ENCODE measurements at places on chromosomes 7 and 10. TPM values are rescaled to one million over a fixed set of nuclear protein-coding genes. Genes with fewer than 3 reads are reported as not detected.

The KCNH2 gene
- 0.02 TPM for polyA plus RNA-seq

DNA sequence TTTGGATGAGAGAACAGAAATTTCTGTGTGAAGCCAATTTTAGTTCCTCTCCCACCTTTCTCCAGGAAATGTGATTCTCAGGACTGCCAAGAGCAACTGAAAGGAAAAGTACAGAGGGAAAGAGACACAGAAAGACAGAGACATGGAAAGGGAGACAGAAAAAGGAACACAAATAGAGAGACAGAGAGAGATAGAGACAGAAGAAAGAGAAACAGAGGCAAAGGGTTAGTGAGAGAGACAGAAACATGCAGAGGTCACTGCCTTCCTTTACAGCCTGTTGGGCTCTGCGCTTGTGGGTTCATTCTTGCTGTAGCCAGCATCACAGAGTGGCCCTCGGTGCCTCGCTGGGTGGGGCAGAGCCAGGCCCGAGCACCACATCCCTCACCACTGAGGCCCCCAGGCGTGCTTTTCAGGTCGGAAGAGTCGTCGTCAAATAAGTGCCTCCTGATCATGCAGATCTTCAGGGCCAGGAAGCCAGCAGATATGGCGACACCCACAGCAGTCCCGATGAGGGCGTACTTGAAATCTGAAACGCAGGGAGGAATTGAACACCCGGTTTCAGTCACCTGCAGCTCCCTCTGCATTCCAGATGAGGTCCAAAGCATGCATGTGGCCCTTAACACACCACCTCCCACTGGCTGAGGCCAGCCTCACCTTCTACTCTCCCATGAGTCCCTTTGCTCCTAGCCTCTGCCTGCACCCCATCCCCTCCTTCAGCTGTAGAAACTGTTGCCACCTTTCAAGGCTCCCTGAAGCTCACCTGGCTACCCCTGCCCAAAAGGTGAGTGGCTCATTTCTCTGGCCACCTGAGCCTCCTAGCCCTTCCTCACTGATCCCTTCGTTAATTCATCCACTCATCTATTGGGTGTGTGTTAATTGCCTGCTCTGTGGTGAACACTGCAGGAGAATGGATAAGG lies 21.4 kb downstream of the TMEM273 start:
- no peak for DNase-seq

GRCh38 chr7:118708741-118709140 lies 484.2 kb downstream of the ANKRD7 start:
- DNase-seq, result no peak

The ANXA8L1 gene
- 0.54 TPM for polyA plus RNA-seq

DNA sequence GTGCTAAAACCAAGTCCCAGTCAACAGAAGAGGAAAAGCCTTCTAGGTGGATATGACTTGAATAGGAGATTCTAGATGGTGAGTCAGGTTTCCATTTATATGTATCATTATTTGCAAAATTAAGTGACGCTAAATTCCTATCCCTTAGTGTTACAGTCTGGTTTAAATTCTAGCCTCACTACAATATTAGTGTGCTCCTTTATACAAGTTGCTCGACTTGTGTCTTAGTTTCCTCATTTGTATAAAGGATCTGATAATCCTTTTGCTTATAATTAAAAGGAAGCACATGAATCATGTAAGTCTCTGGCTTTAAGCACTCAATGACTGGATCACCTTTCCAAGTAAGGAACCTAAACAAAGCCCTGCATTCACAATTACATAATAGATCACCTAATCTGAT lies 105.7 kb downstream of the SVOPL start:
- no peak for DNase-seq

- no peak for DNase-seq
These were observed 26.1 kb downstream of the LRRC4 start for GRCh38 chr7:128005117-128005516.

- no peak for DNase-seq
These were observed 30.7 kb upstream of the INMT start for GRCh38 chr7:30721211-30721610.

DNA sequence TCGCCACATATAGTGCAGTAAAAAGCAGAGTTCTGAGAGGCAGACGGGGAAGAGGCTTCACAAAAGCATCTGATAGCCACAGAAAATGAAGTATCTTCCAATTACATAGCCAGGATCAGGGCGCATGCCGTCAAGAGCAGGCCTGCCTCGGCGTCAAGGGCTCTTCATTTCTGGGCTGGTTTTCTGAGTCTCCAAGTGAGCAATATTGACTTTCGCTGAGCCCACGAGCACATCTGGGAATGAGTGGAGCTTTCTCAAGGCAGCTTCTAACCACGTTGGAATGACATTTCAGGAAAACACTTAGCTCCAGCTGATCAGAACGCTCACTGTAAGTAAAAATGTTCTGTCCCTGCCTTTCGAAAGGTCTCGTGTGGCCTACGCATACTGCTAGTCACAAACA lies 51.9 kb downstream of the CLRN3 start:
- DNase-seq, result no peak

The OPN1SW gene
- polyA plus RNA-seq, result not detected

The C7orf33 gene
- polyA plus RNA-seq, result not detected

DNA sequence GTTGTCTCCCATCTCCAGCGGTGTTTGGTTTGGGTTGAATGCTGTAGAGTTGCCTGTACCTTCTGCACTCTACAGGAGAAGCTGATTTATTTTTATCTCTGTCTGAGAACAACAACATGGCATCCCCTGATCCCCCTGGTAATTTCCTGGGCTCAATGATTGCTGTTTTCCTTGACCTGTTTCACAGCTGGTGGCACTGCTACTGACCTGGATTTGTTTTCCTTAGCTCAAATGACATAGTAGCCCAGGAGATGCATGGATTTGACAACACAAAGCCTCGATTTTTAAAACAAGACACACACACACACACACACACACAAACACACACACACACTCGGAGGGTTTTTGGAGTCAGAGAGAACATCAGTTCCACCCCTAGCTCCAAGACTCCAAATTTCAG lies 301.6 kb downstream of the NRG3 start:
- DNase-seq, result no peak

GRCh38 chr10:131638880-131639278 lies 261.9 kb upstream of the PPP2R2D start:
- no peak for DNase-seq

The MCM10 gene
- 3.3 TPM for polyA plus RNA-seq

The AMPH gene
- 1.6 TPM for polyA plus RNA-seq

DNA sequence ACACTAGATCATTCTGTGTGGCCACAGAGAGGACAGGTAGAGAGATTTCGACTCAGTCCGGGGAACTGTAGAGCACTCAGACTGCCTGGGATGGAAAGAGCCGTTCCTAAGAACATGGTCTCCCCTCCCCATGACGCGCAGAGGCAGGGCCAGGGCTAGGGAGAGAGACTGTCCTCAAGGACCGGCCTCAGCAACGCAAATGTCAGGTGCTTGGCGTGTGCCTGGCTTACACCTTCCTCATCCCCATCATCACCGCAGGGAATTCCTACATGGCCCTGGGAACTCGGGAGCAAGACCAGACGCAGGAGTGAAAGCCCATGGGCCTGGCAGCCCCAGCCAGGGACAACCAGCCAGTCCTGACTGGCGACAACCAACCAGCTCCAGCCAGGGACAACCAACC lies 55.6 kb downstream of the PROSER2 start:
- no peak for DNase-seq

The ZNF655 gene
- 47.2 TPM for polyA plus RNA-seq

The OLAH gene
- polyA plus RNA-seq, result 0.15 TPM

DNA sequence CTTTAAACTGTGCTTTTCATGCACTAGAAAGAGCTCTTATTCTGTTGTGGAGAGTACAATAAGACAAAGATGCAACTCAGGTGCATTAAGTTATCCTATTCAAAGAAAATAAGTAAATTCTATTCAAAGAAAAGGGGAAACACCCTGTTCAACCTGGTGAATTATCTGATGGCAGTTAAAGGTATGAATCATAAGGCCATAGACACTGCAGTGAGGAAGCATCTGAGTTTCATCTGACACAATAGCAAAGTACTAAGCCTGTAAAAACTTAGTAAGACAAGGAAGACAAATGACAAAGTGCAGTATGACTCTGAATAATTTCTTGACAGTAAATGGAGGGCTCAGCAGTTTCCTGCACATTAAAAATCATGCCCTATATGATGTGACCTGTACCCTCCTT lies 91.0 kb upstream of the LRRTM3 start:
- DNase-seq, result no peak

- peak; percentile 19 for DNase-seq
These were observed 1126.4 kb upstream of the GHITM start for GRCh38 chr10:83012866-83013265.

DNA sequence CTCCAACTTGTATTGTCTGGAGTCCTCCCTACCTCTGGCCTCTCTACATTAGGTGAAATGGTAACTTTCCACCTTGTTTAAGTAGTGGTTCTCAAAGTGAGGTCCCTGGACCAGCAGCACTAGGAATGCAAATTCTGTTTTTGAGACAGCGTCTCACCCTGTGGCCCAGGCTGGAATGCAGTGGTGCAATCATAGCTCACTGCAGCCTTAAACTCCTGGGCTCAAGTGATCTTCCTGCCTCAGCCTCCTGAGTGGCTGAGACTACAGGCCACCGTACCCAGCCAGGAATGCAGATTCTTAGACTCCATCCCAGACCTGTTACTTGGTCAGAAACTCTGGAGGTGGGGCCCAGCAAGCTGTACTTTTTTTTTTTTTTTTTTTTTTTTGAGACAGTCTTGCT lies 6.8 kb upstream of the TBL2 start:
- no peak for DNase-seq

The ACBD7 gene
- 0.76 TPM for polyA plus RNA-seq

DNA sequence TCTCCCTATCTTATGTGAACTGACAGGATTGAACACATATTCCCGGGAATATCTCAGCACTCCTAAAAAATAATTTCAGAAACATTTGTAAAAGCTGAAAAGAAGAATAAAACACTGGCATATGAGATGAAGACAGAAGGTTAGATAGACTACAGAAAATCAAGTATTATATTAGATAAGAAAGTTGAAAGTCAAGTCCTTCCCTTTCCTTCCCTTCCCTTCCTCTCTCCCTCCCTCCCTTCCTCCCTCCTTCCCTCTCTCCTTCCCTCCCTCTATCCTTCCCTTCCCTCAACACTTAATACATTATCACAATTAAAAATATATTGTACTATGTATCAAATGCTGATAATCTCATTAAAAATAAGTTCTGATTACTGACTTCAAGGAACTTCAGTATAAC lies 122.5 kb downstream of the CTNNA3 start:
- DNase-seq, result no peak

DNA sequence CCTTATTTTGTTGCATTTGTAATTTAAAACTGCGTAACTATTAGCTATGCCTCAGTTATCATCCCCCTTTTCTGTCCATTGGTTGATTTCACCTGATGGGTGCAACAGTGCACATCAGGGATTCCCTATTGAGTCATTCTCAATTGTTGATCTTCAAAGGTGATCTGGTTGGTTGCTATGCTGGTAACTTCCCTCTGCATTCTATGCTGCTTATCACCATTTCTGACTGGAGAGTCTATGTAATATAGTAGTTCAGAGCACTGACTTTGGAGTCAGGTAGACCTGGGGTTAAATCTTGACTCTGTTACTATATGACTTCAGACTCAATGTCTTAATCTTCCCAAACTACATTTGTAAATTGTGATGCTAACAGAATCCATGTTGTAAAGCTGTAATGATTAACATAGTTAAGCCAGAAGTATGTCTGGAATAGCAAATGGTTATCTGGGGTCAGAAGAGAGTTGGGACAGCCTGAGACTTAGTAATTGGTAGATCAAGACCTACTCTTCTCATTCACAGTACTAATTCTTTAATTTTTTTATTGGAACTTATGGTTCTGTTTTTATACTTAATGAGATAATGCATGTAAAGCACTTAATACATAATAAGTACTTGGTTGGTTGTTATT lies 38.1 kb downstream of the EXOC6 start:
- DNase-seq, result no peak

- DNase-seq, result no peak
These were observed 554.3 kb downstream of the TYW1 start for GRCh38 chr7:67550801-67551436.

The LAMB4 gene
- polyA plus RNA-seq, result 0.20 TPM

The ABCA13 gene
- polyA plus RNA-seq, result 0.34 TPM
